Activated CD4-positive, CD25-positive, alpha-beta regulatory T cell treated with anti-CD3 and anti-CD28 coated beads, Interleukin-2, amount 50 U/mL, for 72 hours (primary cell): ENCODE measurements at places on chromosomes 5 and 9.
A peak's percentile ranks its signal among the peaks of the same experiment; 100 is the strongest.

GRCh38 chr5:124065508-124065907 lies 553.5 kb downstream of the CSNK1G3 start:
- no peak for DNase-seq

GRCh38 chr5:1345876-1346626 lies 1.2 kb upstream of the CLPTM1L start:
- DNase-seq = no peak

DNA sequence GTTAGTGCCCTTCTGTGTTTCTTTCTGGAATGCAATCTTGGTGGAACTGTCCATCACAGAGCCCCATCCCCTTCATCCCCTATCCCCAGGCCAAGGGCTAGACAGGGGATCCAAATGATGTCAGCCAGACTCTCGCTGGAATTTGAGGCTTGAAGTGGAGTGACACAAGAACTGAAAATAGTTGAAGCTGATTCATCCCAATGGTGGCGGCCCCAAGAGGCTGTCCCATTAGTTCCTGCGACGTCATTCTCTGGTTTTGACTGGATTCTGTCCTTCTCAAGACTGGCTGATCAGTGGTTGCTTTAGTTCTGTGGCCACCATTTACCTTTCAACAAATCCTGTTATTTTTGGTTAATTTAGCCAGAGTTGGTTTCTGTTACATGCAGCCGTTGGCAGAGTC lies 59.9 kb downstream of the SUB1 start:
- DNase-seq = no peak

- DNase-seq = peak; percentile 79
These were observed 9.1 kb downstream of the MAN1B1 start for GRCh38 chr9:137095664-137096517.

GRCh38 chr5:176830995-176831423 lies 20.6 kb downstream of the UNC5A start:
- DNase-seq = no peak

- no peak for DNase-seq
These were observed 107.6 kb downstream of the MUSK start for GRCh38 chr9:110776221-110776620.

- no peak for DNase-seq
These were observed 101.1 kb downstream of the PSD2 start for GRCh38 chr5:139896718-139897117.

GRCh38 chr5:73367650-73368049 lies 80.9 kb downstream of the FOXD1 start:
- DNase-seq = no peak

DNA sequence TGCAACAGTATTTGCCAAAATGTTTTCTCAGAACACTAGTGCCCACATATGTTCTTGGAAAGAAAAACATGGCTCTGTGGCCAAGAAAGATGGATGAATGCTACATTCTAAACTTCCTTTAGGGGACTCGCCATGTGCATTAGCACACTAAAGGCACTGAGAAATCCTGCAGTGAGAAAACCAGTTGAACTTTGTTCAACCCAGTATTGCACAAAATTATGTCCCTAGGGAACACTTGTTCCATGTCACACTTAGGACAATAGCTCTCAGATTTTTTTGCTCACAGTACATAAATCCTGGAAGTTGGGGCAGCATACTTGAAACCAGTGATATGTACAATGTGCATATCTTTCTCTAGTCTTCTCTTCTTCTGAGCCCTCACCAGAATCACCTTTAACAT lies 96.6 kb downstream of the ADRB2 start:
- no peak for DNase-seq

- no peak for DNase-seq
These were observed 571.3 kb downstream of the GABRG2 start for GRCh38 chr5:162638849-162639248.

DNA sequence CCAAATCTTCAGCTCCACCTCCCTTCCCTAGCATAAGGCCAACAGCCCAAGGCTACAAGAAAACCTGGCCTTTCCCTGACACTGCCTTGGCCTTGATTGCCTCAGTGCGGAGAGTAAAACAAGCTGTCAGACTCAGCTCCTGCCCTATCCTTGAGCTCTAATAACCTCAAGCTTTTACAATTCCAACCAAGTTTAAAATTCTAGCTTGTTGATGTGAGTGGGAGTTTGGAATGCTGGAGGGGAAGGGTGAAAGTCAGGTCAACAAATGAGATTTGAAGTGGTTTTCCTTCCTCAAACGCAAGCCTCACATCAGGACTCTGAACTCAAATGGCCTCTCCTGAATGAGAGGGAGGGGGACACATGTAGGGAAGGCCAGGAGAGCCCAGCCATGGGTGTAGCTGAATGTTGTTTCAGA lies 197.0 kb upstream of the VLDLR start:
- DNase-seq = no peak

GRCh38 chr5:119338326-119338946 lies 17.4 kb upstream of the TNFAIP8 start:
- no peak for DNase-seq

- no peak for DNase-seq
These were observed 48.5 kb downstream of the SIL1 start for GRCh38 chr5:139149477-139150199.

GRCh38 chr9:96408409-96409280 lies 9.5 kb downstream of the ZNF367 start:
- DNase-seq = no peak

DNA sequence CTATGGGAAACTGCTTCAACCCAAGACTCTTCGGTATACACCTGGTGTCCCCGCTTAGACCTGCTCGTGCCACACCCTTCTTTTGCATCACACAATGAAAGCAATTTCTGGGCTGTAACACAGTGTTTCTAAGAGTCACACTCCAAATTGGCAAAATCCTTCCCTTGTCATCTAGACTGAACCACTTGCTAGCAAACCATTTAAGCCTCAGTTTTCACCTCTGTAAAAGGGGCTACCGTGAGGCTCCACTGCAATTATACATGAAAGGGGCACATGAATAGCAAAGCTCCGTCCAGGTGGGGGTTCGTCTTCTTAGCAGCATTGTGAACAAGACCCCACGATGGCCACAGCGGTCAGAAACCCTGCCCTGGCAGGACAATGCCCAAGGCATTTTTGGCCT lies 166.8 kb downstream of the PAX5 start:
- DNase-seq = no peak

- no peak for DNase-seq
These were observed 209.2 kb upstream of the PAPPA start for GRCh38 chr9:115944166-115944948.

- no peak for DNase-seq
These were observed 2.2 kb downstream of the ZCCHC9 start for GRCh38 chr5:81303563-81303962.

DNA sequence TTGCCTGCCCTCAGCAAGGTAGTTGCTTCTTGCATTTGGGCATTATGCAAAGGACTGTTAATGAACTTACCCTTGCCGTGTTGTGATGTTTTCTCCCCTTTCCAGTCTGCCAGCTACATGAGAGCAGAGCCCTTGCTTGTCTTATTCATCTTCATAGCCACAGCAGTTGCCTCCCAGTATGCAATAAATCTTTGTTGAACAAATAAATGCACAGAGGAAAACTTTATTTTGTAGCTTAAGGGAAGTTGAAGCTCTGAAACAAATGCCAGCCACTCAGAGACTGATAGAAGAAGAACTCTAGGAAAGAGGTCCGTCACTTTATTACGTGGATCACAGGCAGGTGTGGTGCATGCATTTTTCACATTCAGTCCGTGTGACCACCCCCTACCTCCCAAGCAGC lies 19.7 kb downstream of the MAST4 start:
- DNase-seq = no peak

GRCh38 chr9:94014066-94014654 lies 59.0 kb upstream of the BARX1 start:
- no peak for DNase-seq

- no peak for DNase-seq
These were observed 364.1 kb upstream of the SLC30A5 start for GRCh38 chr5:68729678-68730077.

DNA sequence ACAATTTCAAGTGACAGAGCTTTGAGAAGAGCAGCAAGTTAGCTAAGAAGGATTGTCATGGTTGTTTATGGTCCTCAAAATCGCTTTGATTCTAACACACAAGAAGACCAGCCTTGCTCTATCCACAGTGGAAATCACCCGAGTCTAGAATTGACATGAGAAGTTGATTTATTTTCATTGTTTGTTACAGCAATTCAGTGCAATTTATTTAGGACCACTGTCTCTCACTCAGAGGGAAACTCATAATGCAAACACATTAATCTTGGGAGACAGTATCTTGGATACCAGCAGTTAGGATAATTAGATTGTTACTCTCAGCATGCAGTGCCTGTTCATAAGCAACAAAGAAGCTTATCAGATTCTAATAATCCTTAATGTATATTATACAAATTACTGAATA lies 498.9 kb downstream of the NTRK2 start:
- DNase-seq = no peak

DNA sequence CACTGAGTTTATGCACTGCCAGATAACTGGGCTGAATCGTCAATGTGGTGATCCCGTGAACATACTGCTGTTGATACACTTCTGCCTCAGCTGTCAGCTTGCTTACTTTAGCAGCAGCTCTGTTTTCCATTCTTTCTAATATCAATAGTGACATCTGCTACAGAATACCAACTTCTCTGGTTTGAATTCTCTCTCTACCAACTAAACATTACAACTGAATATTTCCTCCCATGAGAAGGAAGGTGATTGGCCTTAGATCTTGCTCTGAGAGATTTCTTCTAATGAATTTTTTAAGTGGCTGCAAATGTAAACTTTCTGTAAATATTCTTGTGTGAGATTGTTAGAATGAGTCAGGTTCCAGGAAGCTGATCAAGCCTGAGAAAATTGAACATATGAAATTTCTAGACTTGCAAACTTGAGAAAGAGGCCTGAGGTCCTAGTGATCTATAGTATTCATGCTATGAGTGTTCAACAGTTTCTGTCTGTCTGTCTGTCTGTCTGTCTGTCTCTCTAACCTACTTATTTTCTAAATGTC lies 205.5 kb upstream of the CDKN2B start:
- no peak for DNase-seq

- no peak for DNase-seq
These were observed 12.9 kb downstream of the FNIP1 start for GRCh38 chr5:131783874-131784273.

DNA sequence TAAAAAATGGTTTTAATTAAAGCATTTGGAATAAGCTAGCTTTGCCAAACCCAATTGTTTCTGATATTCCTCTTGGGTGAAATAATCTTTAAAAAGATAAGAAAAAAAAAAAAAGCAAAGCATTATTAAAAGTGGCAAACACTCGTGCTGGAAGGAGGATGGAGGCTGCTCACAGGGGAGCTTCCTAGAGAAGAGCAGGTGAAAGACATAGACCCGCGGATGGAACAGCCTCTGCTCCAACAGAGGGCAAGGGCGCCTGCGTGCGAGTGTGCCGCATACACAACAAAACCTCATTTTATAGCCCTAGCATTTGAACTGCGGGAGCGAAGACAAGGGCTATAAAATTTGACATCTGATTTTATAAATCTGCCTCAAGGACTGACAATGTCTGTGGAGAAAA lies 33.4 kb upstream of the SLC25A51 start:
- DNase-seq = no peak

- no peak for DNase-seq
These were observed 59.3 kb downstream of the RGS3 start for GRCh38 chr9:113522858-113523257.

DNA sequence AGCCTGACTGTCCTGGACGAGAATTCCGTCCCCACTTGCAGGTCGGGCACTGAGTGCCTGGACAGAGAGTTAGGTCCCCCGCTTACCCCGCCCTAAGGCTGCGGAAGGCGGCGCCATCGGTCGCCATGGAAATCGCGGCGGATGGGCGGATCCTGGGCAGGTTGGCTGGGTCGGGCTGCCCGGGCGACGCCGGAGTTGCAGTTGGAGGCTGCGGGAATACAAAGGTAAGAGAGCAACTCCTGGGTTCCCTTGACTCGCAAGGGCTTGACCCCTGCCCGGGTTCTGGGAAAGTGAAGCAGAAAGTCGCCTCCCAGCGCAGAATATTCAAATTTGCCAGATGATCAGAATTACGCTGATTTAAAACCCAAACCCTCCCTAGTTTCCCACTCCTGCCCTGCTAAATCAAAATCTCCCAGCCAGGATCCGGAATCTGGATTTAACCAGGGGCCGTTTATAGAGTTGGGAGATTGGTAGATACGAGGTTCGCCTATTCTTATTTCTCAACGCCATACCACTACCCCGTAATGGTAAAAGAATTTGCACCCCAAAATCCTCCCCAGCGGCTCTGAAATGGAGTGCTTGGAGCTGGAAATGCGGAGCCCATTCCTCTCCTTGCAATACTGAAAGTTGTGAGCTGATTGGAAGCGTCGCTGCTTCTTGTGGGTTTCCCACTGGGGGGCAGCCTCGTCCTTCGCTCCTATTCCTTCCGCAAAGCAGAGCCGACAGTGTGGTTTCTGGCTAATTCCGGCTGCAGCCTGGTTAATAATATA lies 156.4 kb upstream of the RASEF start:
- no peak for DNase-seq

DNA sequence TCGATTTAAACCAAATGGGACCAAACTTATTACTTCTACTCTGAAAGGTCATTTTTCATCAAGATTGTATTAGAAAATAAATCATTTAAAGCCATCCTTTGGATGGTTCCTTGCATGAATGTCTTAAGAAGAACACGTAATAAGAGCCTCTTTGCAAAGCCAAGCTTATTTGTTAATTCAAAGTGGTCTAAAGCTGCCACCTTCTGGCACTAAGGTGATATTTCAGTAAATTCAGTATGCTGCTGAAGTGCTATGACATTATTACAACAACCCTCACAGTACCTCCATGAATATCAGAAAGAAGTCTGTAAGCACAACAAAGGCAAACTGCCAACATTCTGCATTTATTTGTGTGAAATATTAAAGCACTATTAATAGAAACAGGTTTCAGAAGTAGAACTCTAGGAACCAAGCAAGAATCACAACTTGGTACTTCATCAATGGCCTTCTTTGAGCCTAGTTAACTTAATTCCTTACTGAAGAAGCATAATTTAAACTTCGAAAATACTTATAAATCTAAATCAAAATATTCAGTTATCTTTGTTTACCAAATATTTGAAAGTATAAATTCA lies 53.1 kb upstream of the TYRP1 start:
- no peak for DNase-seq

DNA sequence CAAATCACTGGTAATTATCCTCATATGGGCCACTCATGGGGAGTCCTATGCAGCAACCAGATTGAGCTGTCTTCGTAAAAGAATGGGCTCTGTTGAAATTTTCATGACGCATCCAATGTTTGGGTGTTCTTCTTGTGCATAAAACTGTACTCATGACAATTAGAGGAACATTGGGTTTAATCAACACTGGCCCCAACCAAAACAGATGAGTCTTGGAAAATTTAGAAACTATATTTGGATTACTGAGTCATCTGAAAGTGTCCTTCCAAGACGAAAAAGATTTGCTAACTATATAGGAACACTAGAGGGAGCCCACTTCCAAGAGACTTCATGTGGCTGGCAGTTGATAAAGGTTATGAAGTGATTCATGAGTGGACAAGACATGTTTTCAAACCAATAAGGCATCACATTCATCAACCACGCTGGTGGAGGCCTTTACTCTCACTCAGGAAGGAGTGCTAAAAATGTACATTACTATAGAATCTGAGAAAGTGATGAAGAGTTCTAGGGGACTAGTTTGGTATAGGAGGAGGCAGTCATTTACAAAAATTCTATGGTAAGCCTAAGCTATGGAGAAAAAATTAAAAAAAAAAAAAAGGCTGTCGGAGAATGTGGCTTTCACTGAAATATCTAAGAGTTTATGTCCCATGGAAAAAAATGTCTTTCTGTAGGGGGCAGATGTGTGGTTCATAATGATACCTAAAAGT lies 313.5 kb downstream of the PRDM9 start:
- DNase-seq = no peak
